ENCODE measurements at places on chromosomes 5 and 9. TPM values are rescaled to one million over a fixed set of nuclear protein-coding genes. Genes with fewer than 3 reads are reported as not detected.
A peak's percentile ranks its signal among the peaks of the same experiment; 100 is the strongest.

GRCh38 chr5:156834916-156835315 lies 15.2 kb upstream of the PPP1R2B start:
- no peak overlapping the region for H3K27ac ChIP-seq
- peaks cover 4% of the 10 kb centered on the region for H3K4me1 ChIP-seq
- H3K27me3 ChIP-seq: no peaks in the 10 kb centered on the region
- no peak for DNase-seq
- H3K4me3 ChIP-seq: no peak overlapping the region

DNA sequence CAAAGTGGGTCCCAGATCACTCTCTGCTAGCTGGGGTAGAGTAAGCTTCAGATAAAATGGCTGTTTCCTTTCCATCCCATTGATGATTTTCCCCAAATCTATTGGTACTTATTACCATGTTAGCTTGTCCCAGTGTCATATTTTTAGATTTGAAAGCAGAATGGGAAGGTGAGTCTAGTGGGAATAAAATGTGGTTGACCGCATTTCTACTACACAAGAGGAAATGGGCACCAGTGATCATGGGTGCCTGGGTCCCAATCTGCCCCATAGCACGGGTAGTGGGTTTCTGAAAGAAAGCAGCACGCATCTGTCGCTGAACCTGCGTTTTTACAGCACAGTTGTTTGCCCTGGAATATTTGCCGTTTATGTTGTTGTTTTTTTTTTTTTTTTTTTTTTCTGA lies 20.1 kb downstream of the DAPK1 start:
- H3K27me3 ChIP-seq: peaks cover 1% of the 10 kb centered on the region
- DNase-seq: no peak
- no peak overlapping the region for H3K4me3 ChIP-seq

DNA sequence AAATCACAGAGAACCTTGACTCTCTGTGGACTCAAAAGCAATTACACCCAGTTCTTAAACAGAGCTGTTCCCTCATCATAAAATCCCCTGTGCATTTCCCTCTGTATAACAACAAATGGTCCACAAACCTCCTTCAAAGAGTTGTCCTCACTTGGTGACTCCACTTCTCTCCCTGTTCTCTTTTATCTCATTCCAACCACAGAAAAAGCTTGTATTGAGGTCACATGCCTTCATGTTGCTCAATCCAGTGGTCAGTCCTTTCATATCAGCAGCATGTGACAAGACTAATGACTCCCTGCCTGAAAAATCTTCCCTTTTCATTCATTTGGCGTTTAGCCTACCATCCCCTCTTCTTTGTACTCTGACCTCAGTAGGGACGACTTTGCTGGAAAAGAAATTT lies 158.0 kb downstream of the DEPDC1B start:
- no peak for DNase-seq
- no peaks in the 10 kb centered on the region for H3K36me3 ChIP-seq
- no peak overlapping the region for H3K4me3 ChIP-seq
- no peaks in the 10 kb centered on the region for H3K27me3 ChIP-seq
- peak overlapping the region; percentile 7 for H3K27ac ChIP-seq
- peaks cover 25% of the 10 kb centered on the region for H3K4me1 ChIP-seq

- peak overlapping the region; percentile 97 for H3K27ac ChIP-seq
- peaks cover 17% of the 10 kb centered on the region for H3K36me3 ChIP-seq
- peak; percentile 45 for DNase-seq
Observed at GRCh38 chr5:172007175-172008110, 1.0 kb upstream of the FBXW11 start.

- H3K4me3 ChIP-seq: peak overlapping the region; percentile 79
- H3K27me3 ChIP-seq: no peaks in the 10 kb centered on the region
- H3K36me3 ChIP-seq: peaks cover 89% of the 10 kb centered on the region
- peaks cover 99% of the 10 kb centered on the region for H3K4me1 ChIP-seq
- peak overlapping the region; percentile 98 for H3K27ac ChIP-seq
Observed at GRCh38 chr9:89421595-89421994, 76.3 kb downstream of the SEMA4D start.

GRCh38 chr5:50724262-50724661 lies 57.8 kb downstream of the PARP8 start:
- peaks cover 77% of the 10 kb centered on the region for H3K4me1 ChIP-seq
- no peaks in the 10 kb centered on the region for H3K27me3 ChIP-seq
- no peak overlapping the region for H3K4me3 ChIP-seq
- H3K36me3 ChIP-seq: peaks cover 3% of the 10 kb centered on the region
- H3K27ac ChIP-seq: no peak overlapping the region

DNA sequence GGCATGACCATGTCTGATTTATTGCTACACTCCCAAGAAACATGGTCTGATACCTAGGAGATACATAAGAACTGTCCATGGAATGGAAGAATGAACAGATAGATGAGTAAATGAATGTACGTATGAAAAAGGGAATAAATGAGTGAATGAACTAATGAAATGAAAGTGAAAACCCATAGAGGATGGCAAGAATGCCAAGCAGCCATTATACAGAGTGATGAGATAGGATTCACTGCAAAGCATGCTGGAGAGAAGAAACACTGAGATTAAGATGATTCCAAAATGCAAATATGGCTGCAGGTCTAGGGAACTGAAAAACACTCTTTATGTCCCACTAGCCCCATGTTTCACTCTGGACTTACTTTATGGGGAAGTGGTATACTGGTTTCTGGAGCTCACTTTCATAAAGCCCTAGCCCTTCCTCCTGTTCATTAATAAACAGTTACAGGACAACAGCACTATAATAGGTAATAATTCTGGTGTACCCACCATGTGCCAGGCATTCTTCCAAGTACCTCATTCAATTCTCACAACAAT lies 170.3 kb upstream of the RAD23B start:
- DNase-seq: no peak
- H3K4me1 ChIP-seq: no peaks in the 10 kb centered on the region
- H3K27ac ChIP-seq: no peak overlapping the region

GRCh38 chr9:90099262-90099963 lies 494.6 kb downstream of the GADD45G start:
- H3K4me3 ChIP-seq: no peak overlapping the region
- peaks cover 18% of the 10 kb centered on the region for H3K27me3 ChIP-seq
- H3K27ac ChIP-seq: no peak overlapping the region
- peak; percentile 15 for DNase-seq

GRCh38 chr5:97568382-97568781 lies 385.3 kb upstream of the RIOK2 start:
- H3K36me3 ChIP-seq: no peaks in the 10 kb centered on the region
- no peaks in the 10 kb centered on the region for H3K27me3 ChIP-seq
- no peaks in the 10 kb centered on the region for H3K4me1 ChIP-seq

GRCh38 chr9:98318834-98319478 lies 63.5 kb upstream of the TBC1D2 start:
- no peak overlapping the region for H3K4me3 ChIP-seq
- H3K36me3 ChIP-seq: no peaks in the 10 kb centered on the region
- H3K27ac ChIP-seq: no peak overlapping the region
- H3K27me3 ChIP-seq: no peaks in the 10 kb centered on the region
- DNase-seq: no peak

DNA sequence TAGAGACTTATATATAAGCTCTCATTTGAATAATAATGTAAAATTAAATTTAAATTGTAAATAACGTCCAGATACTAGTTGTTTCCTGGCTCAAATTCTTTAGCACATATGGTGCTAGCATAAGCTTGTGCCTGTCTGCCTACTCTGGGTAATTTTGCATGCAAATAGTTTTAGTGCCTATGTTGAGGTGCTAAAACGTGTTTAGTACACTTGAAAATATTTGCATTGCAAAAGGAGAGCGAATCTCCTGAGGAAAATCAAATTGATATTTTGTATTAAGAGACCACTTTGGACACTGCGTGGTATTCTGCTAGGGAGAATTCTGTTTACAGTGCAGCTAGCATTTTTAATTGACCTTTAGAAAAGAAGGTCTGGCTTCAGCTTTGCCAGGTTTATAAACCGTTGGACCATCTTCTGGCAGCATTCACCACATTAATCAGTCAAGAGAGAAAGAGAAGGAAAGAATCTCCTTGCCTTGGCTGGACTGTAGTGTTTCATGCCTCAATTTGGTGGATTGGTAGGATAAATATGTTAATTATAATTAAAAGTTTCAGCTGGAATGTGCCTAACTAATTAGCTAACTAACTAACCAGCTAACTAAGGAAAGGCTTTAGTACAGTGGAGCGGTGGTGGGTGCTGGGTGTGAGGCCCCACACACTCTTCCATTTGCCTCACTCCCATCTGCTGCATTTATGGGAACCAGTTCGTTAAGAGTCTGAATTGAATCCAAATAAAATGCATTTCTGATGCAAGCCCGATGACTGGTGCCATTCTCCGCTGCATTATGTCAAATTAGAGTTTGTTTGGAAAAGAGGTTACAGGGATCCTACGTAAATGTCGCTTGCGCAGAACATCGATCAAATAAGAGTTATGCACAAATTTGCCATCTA lies 150.1 kb upstream of the MPDZ start:
- no peaks in the 10 kb centered on the region for H3K36me3 ChIP-seq
- DNase-seq: no peak
- H3K27ac ChIP-seq: no peak overlapping the region
- no peaks in the 10 kb centered on the region for H3K27me3 ChIP-seq

GRCh38 chr9:76607730-76608436 lies 148.9 kb downstream of the GCNT1 start:
- no peaks in the 10 kb centered on the region for H3K36me3 ChIP-seq
- H3K4me3 ChIP-seq: no peak overlapping the region
- no peak for DNase-seq
- H3K27ac ChIP-seq: no peak overlapping the region
- H3K4me1 ChIP-seq: peaks cover 13% of the 10 kb centered on the region

DNA sequence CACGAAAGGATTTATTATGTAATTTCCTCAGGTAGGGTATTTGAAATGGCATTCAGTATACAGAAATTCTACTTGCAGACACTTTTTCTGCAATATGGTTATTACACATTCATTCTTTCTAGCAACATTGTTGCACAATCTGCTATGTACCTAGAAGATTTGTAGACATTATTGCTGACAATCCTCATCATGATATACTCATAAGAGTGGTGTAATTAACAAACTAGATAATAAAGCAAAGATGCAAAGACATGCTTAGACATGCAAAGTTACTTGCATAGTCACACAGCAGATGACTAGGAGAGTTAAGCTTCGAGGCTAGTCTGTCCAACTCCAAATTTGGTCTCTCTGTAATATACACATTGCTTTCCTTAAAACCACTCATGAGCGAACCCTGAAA lies 317.1 kb downstream of the ASTN2 start:
- no peak for DNase-seq
- H3K36me3 ChIP-seq: no peaks in the 10 kb centered on the region
- H3K4me3 ChIP-seq: no peak overlapping the region
- no peak overlapping the region for H3K27ac ChIP-seq
- H3K27me3 ChIP-seq: no peaks in the 10 kb centered on the region

DNA sequence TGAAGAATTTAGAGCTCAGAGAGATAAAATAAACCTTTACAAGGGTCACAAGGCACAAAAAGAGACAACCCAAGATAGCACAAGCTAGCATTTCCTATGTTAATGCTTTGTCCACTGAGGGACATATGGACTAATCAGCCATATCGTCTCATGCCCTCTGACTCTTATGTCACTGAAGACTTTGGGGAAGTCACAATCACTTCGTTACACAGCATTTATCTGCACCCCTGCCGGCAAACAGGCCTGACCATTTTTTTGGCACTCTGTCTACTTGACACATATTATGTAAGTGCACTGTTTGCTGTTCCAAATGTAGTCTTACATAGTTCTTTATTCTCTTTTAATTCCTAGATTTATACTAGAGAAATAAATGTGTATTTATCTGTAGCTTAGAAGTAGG lies 13.9 kb upstream of the BNC2 start:
- no peak for DNase-seq
- H3K27ac ChIP-seq: no peak overlapping the region
- H3K4me1 ChIP-seq: no peaks in the 10 kb centered on the region
- no peaks in the 10 kb centered on the region for H3K36me3 ChIP-seq
- no peak overlapping the region for H3K4me3 ChIP-seq

DNA sequence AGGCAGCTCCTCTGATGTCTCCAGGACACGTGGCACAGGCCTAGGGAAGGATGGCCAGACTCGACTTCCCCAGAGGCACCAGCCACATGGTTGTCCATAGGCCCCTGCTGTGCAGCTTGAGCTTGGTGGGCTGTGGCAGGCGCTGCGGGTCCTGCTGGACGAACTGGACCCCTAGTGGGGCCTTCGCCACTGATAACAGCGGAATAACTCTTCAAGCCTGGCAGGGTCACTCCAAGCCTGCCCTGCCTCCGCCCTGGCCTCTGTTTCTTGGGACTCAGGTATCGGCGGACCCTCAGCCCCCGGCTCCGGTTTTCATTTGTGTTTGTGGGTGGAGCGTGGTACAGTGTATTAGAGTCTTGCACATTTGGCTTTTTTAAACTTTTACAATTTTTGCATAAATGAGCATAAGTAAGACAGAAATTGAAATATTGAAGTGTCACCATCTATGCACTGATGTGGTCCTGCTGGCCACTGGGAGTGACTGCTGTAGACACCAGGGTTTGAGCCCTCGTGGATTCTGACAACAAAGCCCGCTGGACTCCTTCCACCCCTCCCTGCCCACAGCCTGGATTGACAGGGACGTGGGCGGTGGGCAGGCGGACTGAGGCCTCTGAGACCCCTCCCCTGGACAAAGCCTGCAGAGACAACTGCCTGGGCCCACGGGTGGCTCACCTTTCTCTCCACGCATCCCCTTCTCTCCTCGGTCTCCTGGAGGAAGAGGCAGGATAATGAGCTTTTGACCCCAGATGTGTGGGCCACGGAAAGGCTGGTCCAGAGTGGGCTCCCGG lies 3.8 kb downstream of the FCN1 start:
- no peak overlapping the region for H3K4me3 ChIP-seq
- peaks cover 11% of the 10 kb centered on the region for H3K27me3 ChIP-seq
- no peak overlapping the region for H3K27ac ChIP-seq
- no peaks in the 10 kb centered on the region for H3K4me1 ChIP-seq
- H3K36me3 ChIP-seq: no peaks in the 10 kb centered on the region

DNA sequence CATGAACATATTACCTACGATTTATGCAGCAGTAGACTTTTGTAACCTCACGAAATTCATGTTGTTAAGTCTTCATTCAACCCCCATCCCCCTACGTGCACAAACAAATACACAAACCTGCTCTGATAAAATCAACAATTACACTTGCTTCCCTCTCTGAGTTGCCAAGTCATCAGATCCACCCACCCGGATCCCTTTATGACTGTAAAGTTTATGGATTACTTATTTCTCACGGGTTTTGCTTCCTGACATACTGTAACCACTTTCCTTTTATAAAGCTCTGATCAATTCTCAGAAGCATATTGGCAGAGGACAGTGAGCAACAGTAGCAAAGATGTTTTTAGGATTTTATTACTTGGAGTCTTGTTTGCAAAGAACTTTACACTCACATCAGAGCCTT lies 70.5 kb downstream of the MLLT3 start:
- H3K4me3 ChIP-seq: no peak overlapping the region
- DNase-seq: peak; percentile 55
- peaks cover 60% of the 10 kb centered on the region for H3K4me1 ChIP-seq
- no peak overlapping the region for H3K27ac ChIP-seq
- peaks cover 6% of the 10 kb centered on the region for H3K36me3 ChIP-seq
- no peaks in the 10 kb centered on the region for H3K27me3 ChIP-seq

- no peak overlapping the region for H3K4me3 ChIP-seq
- H3K4me1 ChIP-seq: peaks cover 5% of the 10 kb centered on the region
- peaks cover 2% of the 10 kb centered on the region for H3K27me3 ChIP-seq
- H3K36me3 ChIP-seq: no peaks in the 10 kb centered on the region
- peak; percentile 25 for DNase-seq
Observed at GRCh38 chr9:98899408-98900056, 44.2 kb upstream of the COL15A1 start.

The PCDHGB2 gene
- 0.14 TPM for total RNA-seq

The S1PR3 gene
- 0.36 TPM for total RNA-seq

The FBN2 gene
- total RNA-seq: not detected

The SWI5 gene
- 12.4 TPM for total RNA-seq

The F2RL2 gene
- total RNA-seq: not detected

The PCDH12 gene
- 0.31 TPM for total RNA-seq
